Suppressor macrophage treated with lipopolysaccharide for 1 hour (primary cell): ENCODE measurements at places on chromosomes 1 and 21.

DNA sequence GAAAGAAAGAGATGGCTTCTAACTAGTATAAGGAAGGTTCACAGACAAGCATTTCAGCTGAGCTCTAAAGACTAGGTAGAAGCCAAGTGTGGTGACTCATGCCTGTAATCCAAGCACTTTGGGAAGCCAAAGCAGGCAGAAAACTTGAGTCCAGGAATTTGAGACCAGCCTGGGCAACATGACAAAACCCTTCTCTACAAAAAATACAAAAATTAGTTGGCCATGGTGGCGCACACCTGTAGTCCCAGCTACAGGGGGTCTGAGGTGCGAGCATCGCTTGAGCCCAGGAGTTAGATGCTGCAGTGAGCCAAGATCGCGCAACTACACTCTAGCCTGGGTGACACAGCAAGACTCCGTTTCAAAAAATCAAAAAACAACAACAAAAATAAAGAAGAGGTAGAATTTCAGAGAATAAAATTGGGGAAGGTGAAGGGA, 27.8 kb downstream of the FBXO42 start:
- no peak for DNase-seq

DNA sequence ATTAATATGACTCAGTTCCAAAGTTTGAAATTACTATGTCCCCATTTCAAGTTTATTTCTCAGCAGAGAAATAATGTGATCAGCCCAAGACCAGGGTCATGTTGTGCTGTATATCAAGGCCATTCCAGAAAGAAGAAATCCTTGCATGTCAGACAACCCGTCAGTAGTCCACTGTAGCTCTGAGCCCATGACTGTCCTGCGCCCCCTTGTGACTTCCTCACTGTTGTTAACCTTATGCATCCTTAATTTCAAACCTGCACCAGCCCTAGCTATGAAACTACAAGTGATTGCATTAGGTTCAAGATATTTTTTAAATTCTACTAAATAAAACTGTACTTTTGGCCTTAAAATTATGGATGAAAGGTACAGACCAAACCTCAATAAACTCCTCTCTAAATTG, 133.0 kb downstream of the LRRC7 start:
- DNase-seq: no peak

DNA sequence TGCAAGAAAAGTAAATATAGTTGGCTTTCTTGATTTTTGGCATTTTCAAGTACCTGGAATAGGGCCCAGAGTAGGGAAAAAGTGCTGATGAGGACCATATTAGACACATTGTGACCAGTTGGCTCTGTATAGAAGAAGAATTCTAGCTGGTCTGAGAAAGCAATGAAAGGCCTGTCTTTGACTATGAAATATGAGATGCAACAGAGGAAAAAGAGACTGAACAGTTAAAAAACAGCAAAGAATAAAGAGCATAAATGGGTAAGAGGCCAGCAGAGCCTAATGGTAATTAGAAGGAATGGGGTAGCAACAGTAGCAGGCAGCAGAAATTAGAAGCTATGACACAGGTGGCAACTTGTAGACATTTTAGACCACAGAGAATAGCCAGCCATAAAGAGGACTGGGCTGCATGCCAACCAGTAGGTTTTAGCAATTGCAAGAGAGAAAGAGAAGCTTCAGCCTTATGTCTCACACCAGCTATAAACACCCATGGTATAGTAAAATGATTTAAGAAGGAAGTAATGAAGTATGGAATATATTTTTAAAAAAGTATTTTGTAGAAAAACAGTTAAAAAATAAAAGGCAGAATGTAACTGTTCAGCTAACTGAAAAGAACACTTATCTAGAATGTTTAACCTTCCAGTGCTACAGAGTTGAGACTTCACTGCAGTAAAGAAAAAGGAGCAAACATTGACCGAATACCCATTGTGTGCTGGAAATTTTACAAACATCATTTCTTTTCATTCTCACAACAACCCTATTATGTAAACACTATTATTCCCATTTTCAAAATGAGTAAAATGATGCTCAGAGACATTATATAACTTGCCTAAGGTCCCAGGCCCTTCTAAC, 114.1 kb downstream of the LHX4 start:
- DNase-seq: peak; percentile 50

DNA sequence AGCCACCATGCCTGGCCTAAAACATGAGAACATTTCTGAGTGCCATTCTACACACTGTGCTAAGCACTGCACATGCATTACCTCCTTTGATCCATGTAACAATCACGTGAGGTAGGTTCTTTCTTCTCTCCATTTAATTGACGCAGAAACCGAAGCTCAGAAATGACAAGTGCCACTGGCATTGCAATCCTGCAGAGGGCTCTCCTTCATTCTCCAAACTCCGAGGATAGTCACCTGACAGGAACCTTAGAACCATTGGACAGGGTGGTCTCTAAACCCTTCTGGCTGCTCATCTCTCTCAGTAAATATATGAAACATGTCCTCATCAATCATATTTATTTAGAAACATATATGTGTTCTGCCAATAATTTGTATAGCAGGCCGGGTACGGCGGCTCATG, 167.1 kb upstream of the JUN start:
- DNase-seq: no peak

DNA sequence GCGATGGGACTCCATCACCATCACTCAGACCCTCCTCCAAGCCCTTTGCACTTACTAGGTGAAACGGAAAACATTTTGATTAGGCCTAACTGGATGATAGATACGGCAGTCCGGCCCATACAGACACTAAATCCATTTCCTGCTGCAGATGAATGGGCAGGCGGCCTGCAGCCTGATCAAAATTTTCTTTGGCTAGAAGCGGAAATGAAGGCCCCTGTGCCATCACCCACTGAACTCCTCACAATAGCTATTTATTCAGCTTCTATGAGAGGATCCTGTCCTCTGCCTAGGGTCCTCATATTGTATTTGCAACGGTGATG, 200.5 kb downstream of the OMA1 start:
- DNase-seq: no peak

DNA sequence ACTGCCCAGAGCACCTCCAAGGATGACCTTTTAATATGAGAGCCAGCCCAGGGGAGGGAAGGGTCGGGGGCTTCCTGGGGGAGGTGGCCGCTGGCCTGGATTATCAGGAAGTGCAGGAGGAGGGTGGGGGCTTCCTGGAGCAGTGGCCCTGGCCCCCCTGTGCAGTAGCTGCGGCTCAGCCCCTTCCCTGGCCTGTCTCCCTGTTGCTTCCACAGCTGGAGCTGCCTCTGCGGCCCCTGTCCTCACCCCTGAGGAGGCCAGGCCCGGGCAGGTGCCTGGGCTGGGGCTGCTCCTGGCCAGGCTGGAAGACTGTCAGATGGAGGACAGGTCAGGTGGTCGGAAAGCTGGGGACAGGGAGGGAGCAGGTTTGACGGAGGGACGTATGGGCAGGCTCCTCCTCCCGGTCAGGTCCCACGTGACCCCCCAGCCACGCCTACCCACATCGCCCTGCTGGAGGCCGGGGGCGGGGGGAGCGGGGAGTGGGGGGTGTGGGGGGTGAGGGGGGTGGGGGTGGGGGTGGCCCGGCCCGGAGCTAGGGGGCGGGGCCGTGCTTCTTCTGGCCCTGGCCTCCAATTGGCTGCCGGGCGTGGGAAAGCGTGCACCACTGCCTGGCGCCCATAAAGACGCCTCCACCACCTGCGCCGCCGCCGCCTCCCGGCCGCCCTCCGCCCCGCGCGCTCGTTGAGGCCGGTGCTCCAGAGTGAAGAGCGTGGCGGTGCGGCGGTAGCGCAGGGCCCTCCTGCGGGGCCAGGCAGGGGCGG, 10.2 kb upstream of the TNFRSF14 start:
- DNase-seq: peak; percentile 94

GRCh38 chr21:43020177-43020576, 45.8 kb downstream of the PKNOX1 start:
- DNase-seq: no peak

GRCh38 chr1:57218487-57219079, 205.3 kb downstream of the DAB1 start:
- DNase-seq: no peak

GRCh38 chr1:154824179-154825000, 45.7 kb downstream of the KCNN3 start:
- no peak for DNase-seq

DNA sequence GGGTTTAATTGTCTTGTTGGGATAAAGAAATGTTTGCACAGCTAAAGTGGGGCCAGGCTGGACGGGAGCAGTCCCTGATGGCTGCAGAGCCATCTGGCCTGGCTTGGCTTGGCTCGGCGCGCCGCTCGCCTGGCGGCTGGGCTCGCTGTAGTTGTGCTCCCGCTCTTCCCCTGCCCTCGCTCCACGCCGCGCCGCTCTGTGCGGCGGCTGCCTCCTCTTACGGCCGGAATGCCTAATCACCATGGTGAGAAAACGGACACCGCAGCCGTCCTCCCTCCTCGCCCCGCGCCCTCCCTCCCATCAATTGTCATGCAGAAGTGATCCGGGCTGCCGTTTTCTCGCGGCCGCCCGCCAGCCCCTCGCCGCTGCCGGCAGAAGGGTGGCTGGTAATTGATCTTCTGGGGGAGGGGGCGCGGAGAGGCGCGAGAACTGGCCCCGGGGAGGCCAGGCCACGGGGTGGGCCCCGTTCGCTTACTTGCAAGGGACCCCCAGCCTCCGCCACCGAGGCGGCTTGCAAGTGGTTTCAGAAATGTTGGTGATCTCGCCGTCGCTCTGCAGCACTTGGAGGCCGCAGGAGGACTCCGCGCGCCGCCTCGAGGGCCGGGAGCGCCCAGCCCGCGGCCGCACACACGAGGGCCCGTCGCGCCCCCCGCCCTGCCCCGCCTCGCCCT, 12.4 kb downstream of the RNF220 start:
- DNase-seq: peak; percentile 64

DNA sequence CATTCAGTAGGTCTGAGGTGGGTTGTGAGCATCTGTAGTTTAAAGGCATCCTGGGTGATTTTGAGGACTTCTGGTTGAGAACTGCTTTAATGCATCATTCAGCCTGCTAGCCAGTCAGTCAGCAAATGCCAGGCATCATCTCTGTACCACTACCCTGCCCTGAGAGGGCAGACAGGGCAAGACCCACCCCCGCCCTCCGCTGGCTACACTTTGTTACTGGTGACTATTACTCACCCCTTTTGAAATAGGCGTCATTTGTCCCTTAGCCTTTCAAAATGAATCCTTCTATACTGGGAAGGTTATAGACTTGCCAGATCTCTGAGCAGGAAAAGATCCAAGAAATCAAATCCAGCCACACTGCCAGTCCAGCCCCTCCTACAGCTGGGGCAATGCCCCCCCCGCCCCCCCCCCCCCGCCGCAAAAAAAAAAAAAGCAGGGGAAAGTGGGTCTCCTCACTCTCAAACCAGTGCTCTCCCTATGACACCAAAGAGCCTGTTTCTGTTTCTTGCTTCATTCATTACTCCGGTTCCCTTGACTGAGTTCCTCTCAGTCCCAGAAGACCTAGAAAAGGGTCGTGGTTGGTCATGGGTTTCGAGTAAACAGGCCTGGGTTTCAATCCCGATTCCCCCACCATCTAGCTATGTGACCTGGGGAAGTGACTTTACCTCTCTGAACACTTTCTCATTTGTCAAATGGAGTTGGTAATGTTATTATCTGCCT, 4.4 kb downstream of the SELENON start:
- peak; percentile 77 for DNase-seq

DNA sequence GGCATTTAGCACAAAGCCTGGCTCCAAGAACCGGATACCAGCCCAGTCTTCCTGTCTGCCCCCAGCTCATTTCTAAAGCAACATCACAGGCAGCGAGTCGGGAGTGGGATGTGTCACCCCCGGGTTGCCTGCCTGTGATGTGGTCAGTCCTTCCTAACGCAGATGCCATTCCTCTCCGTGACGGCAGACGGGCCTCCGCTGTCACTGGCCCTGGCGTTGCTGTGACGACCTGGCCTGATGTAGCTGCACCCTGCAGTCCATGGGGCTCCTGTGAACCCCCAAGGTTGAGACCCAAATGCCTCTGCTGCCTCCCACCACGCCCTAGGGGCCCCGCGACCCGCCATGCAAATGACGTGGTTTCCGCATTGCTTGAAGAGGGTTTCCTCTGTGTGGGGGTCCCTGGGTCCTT, 12.3 kb downstream of the TNFRSF1B start:
- peak; percentile 82 for DNase-seq

DNA sequence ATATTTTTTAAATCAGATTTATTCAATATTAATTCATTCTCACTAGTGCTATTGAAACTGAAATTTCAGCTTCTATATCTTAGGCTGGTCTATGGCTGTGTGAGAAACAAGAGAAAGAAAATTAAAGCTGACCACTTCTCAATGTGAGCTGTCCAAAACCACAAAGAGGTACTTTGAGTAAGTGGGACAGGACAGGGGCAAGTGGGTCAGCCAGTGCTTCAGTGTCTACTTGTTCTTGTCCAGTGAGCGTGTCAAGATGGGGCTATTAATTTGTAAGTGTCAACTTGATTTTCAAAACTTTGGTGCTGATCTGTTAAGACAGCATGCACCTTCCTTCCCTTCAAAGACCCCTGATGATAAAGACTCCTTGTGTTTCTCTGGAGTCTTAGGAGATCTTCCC, 533.9 kb downstream of the PLPP3 start:
- no peak for DNase-seq

DNA sequence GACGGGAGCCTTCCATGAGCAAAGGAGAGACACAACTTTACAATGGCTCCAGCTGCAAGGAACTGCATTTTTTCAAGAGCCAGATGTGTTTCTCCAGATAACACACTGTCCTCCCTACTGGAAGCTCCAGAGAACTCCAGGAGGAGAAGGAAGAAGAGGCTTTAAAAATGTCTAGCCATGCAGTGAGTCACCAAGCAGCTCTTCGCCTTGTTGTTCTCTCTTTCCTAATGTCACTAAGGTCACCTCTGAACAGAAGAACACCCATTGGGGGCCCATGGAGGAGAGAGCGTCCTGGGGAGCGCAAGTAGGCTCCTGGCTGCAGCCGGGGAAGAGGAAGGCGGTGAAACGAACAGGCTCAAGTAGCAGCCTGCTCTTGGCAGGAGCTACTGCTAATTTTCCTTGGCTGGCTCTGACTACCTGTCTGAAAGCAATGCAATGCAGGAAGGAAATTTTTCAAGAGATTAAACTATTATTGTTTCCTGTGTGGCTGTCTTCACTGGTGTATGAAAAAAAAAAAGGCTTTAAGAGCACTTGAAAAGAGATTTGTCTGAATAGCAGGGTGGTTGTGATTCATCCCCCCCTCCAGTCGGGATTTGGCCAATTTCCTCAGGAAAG, 321.9 kb downstream of the SETD4 start:
- no peak for DNase-seq

DNA sequence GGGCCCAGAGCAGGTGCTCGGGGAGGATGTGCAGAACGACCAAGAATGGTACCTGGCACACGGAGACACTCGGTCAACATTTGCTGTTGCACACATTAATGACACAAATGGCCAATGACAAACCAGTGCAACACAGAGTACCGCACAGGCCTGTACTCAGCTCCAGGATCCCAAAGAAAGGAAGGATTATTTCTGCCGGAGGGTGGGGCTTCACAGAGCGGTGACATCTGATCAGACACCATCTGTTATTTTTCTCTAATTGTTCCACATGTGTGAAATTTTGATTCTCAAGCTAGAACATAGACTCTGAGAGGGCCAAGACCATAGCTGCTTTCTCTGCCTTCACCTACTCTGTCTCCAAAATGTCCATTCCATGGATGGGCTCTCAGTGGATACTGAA, 100.4 kb downstream of the MRPL37 start:
- no peak for DNase-seq

GRCh38 chr1:231027136-231027925, 12.7 kb downstream of the FAM89A start:
- peak; percentile 30 for DNase-seq
